ENCODE measurements at places on chromosomes 6 and 20. TPM values are rescaled to one million over a fixed set of nuclear protein-coding genes. Genes with fewer than 3 reads are reported as not detected.

Gene SYCP2
- 5.6 TPM for total RNA-seq

Gene NRN1
- 35.9 TPM for total RNA-seq

Gene PABPC1L
- 27.2 TPM for total RNA-seq

Gene GNRH2
- not detected for total RNA-seq

Gene GJA1
- 185 TPM for total RNA-seq

Gene STK4
- 41.0 TPM for total RNA-seq

Gene ADGB
- total RNA-seq: 0.18 TPM

Gene SMIM26
- 51.5 TPM for total RNA-seq

Gene PRSS16
- total RNA-seq: 0.75 TPM

Gene LINC00237
- total RNA-seq: not detected

Gene TSBP1
- total RNA-seq: not detected

DNA sequence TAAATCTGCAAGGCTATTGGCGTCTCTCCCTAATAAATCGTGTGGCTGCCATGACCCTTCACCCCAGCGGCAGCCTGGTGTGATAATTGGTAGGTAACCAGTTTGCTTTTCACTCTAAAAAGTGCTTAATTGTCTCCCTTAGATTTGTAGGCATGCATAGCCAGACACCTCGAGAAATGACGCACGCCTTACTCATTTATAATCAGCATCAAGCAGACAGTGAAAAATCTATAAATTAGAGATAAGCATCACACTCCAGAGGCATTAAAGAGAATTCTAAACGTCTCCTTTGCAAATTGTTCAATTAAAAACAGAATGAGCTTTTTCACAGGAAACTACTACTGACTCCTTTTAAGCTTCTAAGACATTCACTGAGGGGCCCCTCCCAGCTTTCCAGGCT, 110.2 kb upstream of the RPS6KA2 start:
- no peak for DNase-seq

- no peak for DNase-seq
These were observed 178.4 kb downstream of the COL9A1 start for GRCh38 chr6:70124443-70124842.

GRCh38 chr6:48036316-48036715, 74.7 kb downstream of the PTCHD4 start:
- DNase-seq: no peak

GRCh38 chr6:99014061-99014460, 66.3 kb upstream of the FBXL4 start:
- DNase-seq: no peak

GRCh38 chr20:53343448-53343847, 250.2 kb downstream of the ZNF217 start:
- DNase-seq: no peak

DNA sequence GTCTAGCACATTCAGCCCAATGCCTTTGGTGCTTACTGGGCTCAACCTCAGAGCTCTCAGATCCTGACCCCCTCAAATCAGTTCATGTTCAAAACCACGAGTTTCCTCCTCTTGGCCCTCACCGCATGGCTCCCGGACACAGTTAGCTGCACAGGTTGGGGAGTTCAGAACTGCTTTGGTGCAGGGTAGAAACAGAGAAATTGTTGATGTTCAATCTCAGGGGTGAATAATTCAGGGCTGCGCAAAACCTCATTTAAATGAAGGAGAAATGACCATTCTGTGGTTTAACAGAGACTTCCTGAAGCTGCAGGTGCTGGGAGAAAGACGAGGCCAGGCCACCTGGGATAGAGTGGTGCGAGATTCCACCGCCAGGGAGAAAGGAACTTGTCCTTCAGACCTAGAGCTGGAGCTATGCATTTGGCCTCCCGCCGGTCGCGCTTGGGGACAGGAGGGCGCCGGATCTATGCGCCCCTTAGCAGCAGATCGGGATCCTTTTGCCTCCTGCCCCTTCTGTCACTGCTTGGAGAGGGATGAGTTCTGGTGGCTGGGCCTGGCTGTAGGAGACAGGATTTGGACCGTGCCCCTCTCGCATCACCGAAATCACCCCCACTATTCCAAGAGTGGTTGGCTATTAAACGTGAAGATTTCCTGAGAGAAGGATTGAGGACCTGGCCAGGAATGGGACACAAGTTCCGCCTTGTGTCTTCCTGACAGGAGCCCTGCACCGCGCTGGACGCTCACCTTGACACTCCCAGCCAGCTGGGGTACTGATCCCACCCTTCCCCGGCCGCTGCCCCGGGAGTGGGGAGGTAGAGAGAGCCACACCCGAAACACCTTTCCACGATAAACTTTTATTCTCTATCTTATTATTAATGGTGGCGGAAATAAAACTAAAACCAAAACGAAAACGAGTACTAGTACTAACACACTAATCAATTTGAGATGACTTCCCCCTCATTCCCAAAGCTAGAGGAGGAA, 767 bp upstream of the PAX1 start:
- no peak for DNase-seq

DNA sequence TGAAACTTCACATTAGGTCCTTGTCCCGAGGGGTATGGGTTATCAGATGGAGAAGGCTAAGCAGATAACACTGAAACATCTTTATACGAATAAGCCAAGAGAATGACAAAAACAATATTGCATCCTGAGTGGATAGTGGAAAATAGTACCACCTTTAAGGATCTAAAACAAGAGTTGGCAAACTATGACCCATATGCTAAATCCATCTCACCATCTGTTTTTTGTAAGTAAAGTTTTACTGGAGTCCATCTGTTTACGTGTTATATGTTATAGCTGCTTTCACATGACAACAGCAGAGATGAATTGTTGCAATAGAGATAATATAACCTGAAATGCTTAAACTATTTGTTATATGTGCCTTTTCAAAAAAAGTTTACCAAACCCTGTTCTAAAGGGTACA, 76.1 kb upstream of the TRDN start:
- DNase-seq: no peak

GRCh38 chr6:140774080-140774505, 1358.6 kb upstream of the GJE1 start:
- DNase-seq: no peak

DNA sequence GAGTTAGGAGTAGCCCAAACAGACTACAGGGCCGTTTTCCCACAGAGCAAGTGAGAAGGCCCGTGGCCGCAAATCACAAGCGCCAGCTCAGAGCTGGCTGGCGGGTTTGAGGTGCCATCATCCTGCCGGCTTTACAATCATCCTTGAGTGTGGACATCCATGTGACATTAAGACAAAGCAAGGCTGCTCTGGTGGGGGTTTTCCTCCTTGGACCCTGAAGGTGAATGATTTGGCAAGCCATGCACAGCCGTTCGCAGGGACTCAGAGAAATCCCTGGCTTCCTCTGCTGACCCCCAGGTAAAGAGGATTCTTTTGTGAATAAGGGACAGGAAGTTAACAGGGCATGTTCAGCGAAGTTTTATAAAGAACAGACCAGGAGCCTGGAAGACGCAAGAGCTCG, 137.2 kb downstream of the AGPAT4 start:
- peak; percentile 50 for DNase-seq

DNA sequence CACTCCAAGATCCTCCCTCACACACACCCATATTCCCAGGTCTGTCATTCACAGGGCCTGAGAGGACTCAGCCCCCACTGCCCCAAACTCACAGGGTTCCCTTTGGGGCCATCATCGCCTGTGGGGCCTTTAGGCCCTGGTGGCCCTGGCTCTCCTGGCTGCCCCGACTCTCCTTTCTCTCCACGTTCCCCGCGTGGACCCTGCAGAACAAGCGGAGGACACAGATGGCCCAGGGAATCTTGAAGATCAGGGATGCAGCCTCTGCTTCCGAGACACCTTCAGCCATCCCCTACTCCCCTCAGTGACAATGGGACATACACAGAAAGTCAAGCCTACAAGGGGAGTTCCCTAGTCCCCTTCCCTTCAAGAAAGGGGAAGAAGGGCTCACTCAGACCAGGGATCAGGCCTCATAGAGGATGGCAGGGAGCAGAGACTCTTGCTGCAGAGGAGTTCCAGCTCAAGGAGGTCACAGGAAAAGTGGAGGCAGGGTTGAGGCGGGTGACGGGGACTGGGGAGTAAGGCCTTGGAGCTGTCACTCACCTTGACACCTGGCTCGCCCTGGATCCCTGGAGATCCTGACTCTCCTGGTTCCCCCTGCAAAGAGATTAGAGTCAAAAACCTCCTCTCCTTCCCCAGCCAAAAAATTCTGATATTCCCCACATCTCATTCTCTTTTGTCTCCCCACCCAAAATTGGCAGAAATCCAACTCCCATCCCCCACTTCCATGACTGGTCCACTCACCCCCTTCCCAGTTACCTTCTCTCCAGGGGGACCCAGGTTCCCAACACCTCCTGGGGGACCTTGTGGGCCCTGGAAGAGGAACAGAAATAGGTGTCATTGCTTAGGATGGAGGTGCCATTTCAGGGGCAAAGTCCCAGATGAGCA, 22.7 kb downstream of the COL11A2 start:
- DNase-seq: no peak

GRCh38 chr6:156857573-156857972, 80.4 kb downstream of the ARID1B start:
- DNase-seq: no peak

GRCh38 chr6:104958178-104959025, 1.5 kb downstream of the LIN28B start:
- no peak for DNase-seq

GRCh38 chr6:71411882-71412281, 123.3 kb downstream of the OGFRL1 start:
- no peak for DNase-seq

- DNase-seq: peak; percentile 84
These were observed 716 bp downstream of the SHPRH start for GRCh38 chr6:145963216-145964068.

GRCh38 chr6:158344534-158344933, 32.3 kb downstream of the TULP4 start:
- no peak for DNase-seq

DNA sequence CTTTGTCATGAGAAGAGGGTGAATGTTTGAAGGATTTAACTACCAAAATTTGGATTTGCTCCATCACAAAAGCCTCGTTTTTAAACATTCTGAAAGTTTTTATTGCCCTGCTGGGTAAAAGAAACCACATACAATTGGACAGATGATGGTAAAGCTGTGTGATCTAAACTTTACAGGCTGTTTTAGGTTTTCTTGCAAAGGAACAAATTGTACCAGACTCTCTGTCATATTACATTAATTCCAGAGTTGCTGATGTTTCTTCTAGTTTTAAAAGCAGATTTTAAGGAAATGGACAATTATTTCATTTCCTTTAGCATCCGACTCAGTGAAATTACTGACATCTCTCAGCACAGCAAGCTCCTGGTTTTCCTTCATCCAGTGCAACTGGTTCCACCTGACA, 53.2 kb downstream of the CRYBG1 start:
- DNase-seq: no peak

GRCh38 chr20:24016607-24017457, 28.3 kb upstream of the GGTLC1 start:
- no peak for DNase-seq

DNA sequence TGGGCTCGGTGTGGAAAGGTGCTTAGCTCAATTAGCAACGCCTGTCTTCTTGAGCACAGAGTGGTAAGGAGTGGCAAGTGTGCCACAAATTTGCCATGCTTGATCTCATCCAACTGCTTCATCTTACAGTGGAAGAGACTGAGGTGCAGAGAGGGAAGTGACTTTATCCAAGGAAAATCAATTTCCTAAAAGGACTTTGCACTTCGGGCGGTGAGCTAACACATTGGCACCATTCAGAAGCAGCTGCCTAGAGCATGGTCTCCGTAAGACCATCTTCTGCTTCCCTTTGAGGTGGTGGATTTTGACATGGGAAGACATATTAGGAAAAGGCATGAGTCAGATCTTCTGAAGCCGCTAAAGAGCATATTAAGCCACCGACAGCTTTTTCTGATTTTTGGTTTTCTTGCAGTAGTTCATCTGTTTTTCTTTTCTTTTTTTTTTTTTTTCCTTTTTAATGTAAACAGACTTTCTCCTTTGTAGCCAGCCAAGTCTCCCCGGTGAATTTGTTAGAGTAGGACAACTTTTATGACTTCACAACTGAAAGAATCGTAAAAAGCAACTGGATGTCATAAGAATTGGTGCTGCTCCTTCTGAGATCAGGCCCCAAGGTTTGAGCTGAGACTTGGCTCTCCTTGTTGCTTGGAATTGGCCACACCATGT, 273.2 kb downstream of the CDC5L start:
- no peak for DNase-seq

DNA sequence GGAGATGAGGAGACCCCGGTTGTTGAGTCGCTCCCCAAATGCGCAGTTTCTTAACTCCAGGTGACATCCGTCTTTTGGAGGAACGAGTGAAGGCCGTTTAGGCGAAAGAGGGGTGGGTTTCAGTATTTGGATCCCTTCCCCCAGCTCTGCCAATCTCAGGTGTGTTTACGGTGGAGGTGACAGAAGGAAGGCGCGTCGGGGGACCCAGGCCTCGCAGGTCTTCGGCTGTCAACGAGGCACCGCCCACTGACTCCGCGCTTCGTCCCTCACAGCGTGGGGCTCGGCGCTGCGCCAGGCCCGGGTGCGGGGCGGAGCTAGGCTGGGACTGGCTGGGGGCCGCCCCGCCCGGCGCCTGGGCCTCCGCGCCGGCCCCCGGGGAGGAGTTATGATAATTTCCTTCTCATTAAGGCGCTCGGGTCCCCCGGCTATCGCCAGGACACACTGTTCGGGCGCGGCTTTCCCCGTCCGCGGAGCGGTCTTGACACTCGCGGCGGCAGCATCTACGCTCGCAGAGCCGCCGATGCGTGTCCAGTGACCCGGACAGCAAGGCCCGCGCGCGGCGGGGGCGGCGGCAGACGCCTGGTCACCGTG, at the start of gene TFAP2C:
TSS of gene TFAP2C (plus strand) at position 434 of the 591 bp plus-strand sequence. CDS start 239 bp downstream, outside the sequence.
- peak; percentile 81 for DNase-seq

- DNase-seq: no peak
These were observed 261.5 kb downstream of the TAF4 start for GRCh38 chr20:61803915-61804751.

GRCh38 chr6:26545627-26546026, 7.5 kb downstream of the HMGN4 start:
- DNase-seq: no peak

GRCh38 chr6:139839506-139840156, 465.2 kb upstream of the CITED2 start:
- no peak for DNase-seq

DNA sequence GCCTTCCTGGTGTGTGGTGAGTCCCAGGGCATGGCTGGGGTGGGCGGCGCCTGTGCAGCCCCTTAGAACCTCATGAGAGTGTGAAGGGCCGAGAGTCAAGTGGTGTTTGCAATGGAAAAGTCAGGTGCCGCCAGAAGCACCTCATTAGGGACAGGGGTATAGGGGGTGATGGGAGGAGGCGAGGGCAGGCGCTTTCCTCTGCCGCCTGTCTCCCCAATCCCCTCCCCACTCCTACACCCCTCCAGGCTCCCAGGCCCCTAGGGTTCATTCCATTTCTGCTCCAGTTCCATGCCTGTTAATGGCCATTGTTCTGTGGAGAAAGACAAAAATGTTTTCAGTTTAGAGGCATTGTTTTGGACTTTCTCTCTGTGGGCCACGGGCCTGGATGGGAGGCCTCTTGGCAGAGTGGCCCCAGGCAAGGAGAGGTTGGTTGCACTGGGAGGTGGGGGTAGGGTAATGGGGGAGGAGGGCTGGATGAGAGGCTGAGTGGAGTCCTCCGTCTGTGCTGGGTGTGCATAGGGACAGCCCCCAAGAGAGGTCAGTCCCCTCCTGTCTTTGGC, 21.4 kb upstream of the SCUBE3 start:
- DNase-seq: no peak

All from aorta (tissue), 5 donors.